ENCODE measurements at places on chromosomes 2 and 18.

- no peak for DNase-seq
Observed at GRCh38 chr2:9982248-9982647, 30.8 kb downstream of the GRHL1 start.

DNA sequence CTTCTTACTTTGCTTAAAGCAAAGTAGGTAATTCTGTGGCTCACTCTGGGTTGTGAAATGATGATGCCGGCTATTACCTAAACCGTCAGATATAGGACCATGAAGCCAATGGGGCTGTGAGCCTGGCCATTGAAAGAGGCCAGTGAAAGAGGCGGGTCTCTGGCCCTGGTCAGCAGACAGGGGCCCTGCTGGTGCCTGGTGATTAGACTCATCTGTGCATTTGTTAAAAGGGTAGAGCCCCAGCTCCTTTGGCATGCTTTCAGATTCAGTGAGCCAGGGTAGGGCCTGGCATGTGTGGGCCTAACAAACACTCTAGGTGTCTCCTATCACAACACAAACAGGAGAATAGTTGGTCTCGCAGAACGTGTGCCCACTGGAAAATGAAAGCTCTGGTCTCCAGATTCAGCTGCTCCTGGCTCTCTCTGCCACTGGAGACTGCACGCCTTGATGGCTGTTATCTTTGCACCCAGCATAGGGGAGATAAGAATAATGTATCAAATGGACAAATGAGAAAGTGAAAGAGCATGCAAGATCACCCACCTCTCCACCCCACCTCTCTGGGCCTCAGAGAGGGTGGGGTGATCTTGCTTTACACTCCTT, 6.9 kb downstream of the LRRC30 start:
- no peak for DNase-seq

- DNase-seq, result no peak
Observed at GRCh38 chr18:58162127-58162526, 118.1 kb downstream of the NEDD4L start.

DNA sequence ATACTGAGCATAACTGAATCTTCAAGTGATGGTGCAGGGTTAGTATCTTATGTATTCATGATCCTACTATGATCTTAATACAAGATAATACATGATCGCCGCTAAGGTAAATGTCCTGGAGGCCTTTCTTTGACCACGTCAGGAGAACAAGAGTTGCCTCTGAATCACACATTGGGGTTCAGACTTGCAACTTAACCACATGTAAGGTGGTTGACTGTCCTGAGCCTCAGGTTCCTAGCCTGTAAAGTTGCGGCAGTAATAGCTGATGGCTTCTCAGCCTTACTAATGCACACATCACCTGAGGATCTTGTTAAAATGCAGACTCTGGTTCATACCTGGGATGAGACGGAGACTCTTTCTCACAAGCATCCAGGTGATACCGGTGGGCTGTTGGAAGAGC, 112.5 kb downstream of the MGAT5 start:
- no peak for DNase-seq

- no peak for DNase-seq
Observed at GRCh38 chr2:184730288-184730687, 132.0 kb downstream of the ZNF804A start.

GRCh38 chr2:71299507-71299906, 32.1 kb upstream of the ZNF638 start:
- no peak for DNase-seq

DNA sequence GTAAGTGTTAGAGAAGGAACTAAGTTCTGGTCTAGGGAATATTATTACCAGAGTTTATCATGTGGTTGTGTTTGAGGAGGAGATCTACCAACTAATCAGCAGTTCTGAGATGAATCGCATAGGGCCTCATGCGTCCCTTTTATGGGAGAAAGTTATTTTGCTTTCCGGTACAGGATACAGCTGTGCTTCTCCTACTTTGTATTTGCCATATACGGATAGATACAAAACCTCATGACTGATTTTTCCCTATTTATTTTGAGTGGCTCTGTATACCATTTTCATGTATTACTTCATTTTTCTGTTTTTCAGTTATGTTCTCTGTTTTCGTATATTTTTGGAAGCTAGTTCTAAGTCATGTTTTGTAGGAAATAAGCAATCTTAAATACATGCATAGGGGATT, 66.8 kb downstream of the ACSL3 start:
- no peak for DNase-seq

- DNase-seq, result no peak
Observed at GRCh38 chr2:226845386-226846116, 9.7 kb downstream of the RHBDD1 start.

Measured in stimulated activated CD8-positive, alpha-beta memory T cell treated with anti-CD3 and anti-CD28 coated beads, Interleukin-4, amount 100 ng/mL, for 1 hour (primary cell).